OCI-LY7 (cell line): ENCODE measurements at places on chromosomes 12 and 14.

DNA sequence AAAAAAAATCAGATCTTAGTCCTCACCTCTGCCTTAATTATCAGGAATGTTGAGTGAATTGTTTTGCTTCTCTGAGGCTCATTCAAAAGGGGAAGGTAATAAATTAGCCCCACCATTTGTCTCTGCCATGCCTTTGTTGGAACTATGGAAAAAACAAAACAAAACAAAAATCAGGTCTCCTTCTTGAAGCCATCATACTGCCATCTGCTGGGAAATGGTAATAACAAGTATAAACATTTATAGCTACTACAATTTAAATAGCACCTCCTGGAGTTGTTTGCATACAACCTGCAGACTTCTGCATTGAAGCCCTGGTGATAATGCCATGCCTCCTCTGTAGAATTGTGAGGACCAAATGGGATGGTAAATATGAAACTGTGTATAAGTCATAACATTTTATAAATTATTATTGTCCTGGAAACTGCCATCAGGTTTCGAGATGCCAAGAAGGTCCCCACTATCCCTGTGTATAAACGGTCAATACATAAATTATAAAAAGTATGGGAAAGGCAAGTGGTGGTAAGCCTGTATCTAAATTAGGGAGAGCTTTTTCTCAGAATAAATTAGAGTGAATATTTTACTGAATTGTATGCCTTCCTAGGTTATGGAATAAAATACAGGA is 87.2 kb upstream of the FGD4 start:
- peak; percentile 82 for DNase-seq

DNA sequence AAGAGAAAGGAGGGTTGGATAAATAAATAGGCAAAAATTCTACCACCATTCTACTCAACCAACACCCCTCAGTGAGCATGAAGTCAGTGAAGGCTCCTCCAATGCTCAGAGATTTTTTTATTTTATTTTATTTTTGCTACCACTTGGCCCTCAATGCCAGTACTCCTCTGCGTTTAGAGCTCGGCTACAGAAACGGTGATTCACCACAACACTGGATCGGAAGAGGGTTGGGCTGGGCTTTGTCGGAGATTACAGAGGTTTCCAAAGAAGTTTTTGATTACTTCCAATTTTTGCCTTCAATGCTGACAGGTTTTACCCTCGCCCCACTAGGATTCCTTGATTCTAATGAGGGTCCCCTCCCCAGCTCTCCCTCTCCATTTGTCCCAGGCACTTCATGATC is 1027.2 kb upstream of the TMEM132C start:
- no peak for DNase-seq

- no peak for DNase-seq
Observed at GRCh38 chr14:51521764-51522163, 129.9 kb upstream of the FRMD6 start.

GRCh38 chr12:92404921-92405320 is 259.3 kb upstream of the BTG1 start:
- DNase-seq = no peak

DNA sequence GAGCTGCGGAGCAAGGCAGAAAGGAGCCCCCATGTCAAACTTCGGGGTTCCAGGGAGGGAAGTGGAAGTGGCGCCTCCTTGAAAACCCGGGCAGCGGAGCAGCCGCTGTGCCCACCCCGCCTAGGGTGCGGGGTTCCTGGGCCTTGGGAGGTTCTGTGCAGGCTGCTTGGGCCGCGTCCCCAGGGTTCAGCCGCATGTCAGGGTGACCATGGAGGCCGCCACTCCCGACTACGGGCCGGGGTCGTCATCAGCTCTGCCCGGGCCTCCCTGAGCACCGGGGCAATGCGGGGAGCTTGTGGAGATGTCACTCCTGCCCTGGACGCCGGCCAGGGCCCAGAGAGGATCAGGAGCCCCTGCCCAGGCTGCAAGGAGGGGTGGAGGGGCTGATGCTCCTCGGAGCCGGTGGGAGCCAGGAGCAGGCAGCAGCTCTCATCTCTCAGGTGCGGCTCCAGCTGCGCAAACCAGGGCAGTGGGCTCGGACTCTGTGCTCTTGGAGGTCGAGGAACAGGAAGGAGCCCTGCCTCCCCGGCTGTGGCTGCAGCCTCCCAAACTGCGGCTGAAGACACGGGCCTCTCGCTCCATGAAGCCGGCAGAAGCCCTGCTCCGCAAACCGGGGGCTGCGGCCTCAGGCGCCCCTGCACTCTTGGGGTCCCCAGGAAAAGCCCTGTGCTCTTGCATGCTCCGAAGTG is 1286.5 kb downstream of the TMEM121 start:
- DNase-seq = no peak

DNA sequence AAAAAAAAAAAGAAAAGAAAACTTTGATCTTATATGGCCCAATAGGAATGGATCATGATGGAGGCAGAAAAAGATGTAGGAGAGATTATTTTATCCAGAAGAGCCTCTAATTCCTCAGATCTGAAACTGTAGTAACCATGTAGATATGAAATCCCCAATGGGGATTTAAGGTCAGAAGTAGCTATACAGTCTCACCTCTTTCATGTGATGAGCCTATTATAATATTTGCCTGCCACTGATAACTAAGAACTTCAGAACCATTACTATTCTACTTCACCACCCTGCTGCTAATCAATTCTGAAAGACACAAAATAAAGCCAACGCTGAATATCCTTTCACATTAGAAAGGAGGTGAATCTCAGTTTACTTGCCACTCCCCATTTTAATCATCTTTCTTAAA is 29.3 kb downstream of the BAZ1A start:
- no peak for DNase-seq

- DNase-seq = no peak
Observed at GRCh38 chr14:96783043-96783914, 13.9 kb upstream of the VRK1 start.

GRCh38 chr14:60346706-60347105 is 97.7 kb downstream of the PPM1A start:
- peak; percentile 72 for DNase-seq

DNA sequence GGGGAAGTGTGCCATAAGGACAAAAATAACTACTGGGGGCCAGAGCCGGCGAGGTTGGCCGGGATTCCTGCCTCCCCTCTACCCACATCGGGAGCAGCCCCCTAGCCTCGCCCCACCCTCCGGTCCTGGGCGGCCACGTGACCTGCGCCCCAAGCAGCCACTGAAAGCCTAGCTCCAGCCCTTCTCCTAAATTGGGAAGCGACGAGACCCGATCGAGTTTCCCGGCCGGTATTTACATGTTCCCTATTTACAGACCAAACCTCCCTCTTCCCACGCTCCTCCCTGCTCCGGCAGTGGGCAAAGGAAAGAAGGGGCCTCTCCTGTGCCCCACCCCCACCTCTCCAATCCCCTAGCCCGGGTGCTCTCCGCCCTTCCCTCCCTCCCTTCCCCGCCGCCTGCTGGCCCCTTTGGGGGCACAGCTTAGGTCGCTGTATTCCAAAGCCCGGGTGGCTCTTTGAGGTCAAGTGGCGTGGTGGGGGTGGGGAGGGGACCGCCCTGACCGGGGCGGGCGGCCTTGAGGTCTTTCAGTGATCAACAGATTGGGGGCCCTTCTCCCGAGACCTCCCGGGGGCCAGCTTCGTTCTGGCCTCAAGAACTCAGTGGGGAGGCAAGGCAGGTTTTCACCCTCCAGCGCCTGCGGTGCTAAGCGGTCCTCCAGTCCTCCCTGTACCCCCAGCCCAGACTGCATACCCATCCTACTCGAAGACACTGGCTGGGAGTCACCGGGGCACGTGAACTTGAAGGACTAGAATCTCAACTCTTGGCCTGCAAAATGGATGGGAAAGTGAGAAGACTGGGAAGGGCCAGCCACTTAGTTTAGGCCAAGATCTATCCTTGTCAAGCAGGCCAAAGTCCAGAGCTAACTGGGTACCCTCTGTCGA is 6.3 kb upstream of the CTDSP2 start:
- no peak for DNase-seq

DNA sequence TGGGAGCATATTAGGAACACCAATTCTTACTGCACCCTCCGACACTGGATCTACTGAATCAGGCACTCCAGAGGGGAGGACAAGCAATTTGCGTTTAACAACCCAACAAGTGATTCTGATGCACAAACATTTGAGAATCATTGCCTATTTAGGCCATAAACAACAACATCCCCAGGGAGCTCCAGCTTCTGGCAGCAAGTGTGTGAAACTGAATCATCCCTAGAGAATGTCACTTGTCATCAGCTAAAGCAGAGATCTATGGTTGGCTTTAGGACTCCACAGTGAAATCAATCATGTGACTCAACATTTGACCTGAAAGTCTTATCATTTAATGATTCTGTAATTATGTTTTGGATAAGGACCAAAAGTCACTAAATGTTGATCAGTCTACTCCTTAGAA is 505.0 kb upstream of the FLRT2 start:
- no peak for DNase-seq

- no peak for DNase-seq
Observed at GRCh38 chr12:6342140-6342889, 439 bp upstream of the TNFRSF1A start.

DNA sequence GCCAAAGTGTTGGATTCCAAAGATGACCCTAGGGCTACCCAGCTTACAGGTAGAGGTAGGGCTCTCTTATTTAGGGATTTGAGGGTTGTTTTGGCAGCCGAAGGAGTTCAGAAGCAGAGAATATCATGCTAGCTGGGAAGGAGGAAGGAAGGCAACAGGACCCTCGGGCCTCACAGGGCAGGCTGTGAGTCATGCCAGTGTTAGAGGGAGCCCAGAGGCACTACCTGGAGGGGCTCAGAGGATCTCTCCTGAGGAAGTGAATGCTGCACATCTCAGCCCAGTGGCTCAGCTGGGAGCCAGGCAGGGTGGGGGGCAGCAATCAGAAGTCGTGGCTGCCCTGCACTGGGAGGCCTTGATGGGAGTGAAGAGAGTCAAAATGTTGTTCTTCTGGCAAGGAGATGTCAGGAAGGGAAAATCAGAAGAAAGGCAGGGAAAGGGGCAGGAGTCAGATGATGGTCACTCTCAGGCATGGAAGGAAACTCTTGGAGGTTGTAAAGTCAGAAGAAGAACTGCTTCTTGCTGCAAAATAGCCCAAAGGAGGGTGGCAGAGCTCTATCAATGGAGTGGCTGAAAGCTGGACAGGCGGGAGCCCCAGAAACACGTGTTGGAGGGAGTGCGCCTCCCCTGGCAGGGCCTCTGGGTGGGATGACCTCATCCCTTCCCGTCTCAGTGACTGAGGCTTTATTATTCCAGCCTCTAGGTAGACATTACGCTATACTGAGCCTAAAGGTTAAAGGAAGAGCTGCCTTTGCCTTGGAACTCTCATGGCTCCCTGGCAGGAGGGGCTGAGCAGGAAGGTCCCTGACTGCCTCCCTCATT is 141.3 kb downstream of the SMOC1 start:
- no peak for DNase-seq

- peak; percentile 57 for DNase-seq
Observed at GRCh38 chr12:27142101-27142721, 59.8 kb upstream of the C12orf71 start.

GRCh38 chr14:75259510-75259855 is 19.1 kb upstream of the FOS start:
- DNase-seq = no peak

GRCh38 chr12:124720004-124720680 is 143.5 kb downstream of the SCARB1 start:
- no peak for DNase-seq

DNA sequence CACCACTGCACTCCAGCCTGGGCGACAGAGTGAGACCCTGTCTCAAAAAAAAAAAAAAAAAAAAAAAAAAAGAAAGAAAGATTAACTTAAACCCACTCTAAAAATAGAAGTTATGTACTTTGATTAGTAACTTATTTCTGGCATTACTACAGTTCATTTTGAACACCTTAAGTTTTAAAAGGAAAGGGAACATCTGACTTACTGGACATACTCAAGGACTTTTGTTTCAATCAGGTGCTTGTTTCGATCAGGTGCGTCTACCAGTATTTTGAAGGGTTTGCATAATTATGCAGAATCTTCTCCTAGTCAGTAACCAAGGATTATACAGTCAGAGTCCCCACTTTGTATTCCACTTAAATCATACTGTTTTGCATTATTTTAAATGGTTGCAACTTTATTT is 105.6 kb downstream of the DERA start:
- no peak for DNase-seq

DNA sequence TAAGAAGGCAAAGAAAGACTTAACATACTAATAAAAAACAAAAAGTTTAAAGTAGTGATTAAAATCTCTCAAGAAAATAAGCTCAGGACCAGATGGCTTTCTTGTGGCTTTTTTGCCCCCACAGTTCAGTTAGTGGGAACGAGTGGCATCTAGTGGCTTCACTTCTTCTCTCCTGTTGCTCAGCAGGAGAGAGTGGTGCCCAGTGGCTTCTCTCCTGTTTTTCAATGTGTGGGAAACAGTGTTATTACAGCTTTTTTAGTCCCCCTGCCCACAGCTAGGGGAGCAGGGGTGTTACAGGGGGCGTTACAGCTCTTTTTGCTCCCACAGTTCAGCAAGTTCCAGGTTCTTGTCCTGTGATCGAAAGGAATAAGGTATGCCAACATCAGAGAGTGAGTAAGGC is 135.2 kb downstream of the RERGL start:
- peak; percentile 22 for DNase-seq

DNA sequence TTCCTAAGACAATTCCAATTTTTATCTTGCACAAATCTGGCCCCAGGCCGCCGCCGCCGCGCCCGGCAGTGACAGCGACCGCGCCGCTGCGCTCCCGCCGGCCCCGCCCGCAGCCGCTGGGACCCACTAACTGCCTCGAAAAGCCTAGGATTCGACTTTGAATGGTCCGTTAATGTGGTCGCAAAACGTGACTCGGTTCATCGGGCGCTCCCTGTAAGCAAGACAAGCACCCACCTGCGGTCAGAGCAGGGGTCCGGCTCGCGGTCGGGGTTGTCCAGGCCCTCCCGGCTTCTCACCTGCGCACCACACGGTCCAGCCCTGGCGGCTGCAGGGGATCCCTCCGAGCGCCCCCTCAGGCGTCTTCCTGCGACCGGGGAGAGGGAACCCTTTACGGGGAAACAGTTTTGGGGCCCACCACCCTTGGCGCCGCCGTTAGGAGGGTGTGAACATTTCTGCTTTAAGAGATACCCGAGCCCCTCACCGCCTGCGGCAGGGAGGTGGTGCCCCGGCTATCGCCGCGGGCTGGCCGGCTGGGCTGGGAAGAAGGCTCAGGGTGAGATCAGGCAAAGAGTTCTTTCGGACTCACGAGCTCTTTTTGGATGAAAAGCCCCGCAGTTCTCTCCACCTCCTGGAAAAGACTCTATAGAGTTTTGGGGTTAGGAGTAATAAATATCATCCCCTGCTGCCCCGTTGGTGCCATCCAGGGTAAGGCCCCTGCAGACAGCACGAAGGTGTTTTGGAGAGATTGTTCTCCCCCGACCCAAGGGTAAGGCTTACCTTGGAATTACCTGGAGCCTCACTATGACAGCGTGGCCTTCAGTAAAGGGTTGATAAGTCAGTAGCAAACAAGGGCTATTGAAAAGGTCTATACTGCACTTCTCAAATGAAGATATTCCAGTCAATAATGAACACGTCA is 13.6 kb upstream of the FOXJ2 start:
- peak; percentile 85 for DNase-seq

GRCh38 chr12:24231298-24231697 is 281.8 kb upstream of the SOX5 start:
- DNase-seq = no peak
